ENCODE measurements at places on chromosomes 3 and 15.

- no peak for DNase-seq
Observed at GRCh38 chr15:67839499-67839928, 331 bp downstream of the RNU6-1 start.

GRCh38 chr3:128073185-128073725 is 21.0 kb downstream of the SEC61A1 start:
- no peak for DNase-seq

GRCh38 chr3:118577055-118577777 is 457.4 kb downstream of the IGSF11 start:
- no peak for DNase-seq

DNA sequence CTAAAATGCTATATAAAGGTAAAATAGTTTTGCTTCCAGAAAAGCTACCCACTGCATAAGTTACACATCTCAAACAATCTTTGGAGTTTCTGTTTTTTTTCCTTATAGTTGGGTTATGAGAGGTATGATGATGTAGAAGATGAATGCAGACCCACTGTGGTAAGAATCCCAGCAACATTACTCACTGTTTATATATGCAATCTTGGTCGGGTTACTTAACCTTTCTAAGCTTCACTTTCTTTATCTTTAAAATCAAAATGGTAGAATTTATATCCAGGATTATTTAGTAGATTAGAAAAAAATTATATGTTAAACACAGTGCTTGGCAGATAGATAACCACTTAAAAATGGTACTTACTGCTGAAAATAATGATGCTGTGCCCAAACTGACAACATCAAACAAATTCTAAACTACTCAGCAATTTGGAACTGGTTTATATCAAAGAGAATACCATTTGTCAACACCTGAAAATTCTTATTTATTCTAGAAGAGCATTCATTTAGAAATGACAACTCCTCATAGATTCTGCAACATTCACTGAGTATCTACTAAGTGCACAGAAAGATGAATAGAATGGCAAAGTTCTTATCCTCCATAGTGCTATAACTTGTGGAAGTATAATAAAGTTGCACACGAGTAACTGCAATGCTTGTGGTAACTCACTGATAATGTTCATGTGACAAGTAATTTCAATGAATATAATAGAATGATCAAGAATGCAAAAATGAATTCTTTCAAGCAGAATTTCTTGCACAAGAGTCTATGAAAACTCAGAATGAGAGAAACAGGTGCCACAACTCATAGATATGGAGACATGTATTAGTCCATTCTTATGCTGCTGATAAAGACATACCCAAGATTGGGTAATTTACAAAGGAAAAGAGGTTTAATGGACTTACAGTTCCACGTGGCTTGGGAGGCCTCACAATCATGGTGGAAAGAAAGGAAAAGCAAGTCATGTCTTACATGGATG is 129.0 kb upstream of the SLC7A14 start:
- DNase-seq = no peak

GRCh38 chr15:90001683-90002427 is 731 bp downstream of the ZNF710 start:
- peak; percentile 79 for DNase-seq
